ENCODE measurements at places on chromosomes 3 and 15.

DNA sequence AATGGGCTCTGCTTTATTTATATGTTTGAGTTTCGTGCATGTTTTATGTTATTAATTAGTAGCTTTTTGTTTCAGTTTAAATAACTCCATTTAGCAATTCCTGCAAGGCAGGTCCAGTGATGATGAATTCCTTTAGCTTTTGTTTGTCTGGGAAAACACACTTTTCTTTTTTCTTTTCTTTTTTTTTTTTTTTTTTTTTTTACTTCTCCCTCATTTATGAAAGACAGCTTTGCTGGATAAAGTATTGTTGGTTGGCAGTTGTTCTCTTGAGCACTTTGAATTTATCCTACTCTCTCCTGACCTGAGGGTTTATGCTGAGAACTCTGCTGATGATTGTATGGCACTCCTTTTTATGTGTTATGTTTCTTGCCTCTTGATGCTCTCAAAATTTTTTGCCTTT is 35.7 kb downstream of the TMEM39A start:
- no peak for DNase-seq

GRCh38 chr3:83946554-83946953 is 1012.2 kb upstream of the CADM2 start:
- no peak for DNase-seq

- DNase-seq: peak; percentile 81
Measured at GRCh38 chr3:183306798-183307671, 54.0 kb downstream of the B3GNT5 start.

GRCh38 chr3:188853856-188854771 is 317.7 kb upstream of the TPRG1 start:
- no peak for DNase-seq

DNA sequence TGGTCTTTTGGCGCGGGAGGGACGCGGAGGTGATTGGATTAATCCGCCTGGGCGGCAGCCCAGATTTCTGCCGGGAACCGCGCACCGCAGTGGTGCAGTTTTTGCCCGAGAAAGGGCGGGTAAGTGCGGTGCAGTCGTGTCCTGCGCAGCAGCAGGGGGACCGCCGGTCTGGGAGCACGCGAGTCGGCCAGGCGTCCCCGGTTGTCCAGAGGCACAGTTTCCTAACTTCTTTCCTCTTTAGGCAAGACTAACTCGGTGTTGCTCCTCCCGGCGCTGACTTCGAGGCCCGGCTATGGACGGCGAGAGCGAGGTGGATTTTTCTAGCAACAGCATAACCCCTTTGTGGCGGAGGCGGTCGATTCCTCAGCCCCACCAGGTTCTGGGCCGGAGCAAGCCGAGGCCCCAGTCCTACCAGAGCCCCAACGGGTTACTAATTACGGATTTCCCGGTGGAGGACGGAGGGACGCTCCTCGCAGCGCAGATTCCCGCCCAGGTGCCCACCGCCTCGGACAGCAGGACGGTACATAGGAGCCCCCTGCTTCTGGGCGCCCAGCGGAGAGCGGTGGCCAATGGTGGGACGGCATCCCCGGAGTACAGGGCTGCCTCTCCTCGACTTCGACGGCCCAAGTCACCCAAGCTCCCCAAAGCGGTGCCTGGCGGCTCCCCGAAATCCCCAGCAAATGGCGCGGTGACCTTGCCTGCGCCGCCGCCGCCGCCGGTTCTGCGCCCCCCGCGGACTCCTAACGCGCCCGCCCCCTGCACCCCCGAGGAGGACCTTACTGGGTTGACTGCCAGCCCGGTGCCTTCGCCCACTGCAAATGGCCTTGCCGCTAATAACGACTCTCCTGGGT is 736 bp downstream of the ARHGEF26 start:
- DNase-seq: peak; percentile 10
